AG09319 (cell line): ENCODE measurements at places on chromosomes 13 and 19.

- DNase-seq, result no peak
Measured at GRCh38 chr19:6687114-6687513, 17.2 kb upstream of the TNFSF14 start.

GRCh38 chr13:35784286-35784951 lies 307.9 kb upstream of the MAB21L1 start:
- no peak for DNase-seq

DNA sequence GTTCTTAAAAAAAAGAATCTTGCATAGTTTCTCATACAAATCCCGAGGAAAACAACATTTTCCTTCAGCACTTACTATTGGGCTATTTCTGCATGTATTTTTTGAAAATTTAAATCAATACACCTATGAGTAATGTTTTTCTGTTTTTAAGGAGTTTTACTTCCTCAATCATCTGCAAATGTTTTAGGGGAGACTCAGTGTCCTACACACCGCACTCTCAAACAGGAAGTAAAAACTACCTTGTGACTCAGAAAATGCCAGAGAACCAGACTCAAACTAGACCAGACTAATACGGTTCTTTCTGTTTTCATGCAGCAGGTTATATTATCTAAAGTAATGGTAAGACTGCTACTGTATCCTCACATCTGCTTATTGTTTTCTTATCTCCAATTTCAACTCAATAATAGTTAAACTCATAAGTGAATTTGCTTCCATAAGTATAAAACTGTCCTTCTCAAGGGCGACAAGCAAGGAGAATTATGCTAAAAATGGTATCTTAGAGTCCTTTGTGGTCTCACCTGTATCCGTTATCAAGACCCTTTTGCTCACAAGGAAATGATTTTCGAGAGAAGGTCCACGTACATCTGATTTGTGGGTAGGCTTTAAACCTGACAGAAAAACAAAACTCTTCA lies 52.5 kb downstream of the FLT3 start:
- DNase-seq, result no peak

GRCh38 chr19:29540114-29540513 lies 14.3 kb downstream of the VSTM2B start:
- no peak for DNase-seq

DNA sequence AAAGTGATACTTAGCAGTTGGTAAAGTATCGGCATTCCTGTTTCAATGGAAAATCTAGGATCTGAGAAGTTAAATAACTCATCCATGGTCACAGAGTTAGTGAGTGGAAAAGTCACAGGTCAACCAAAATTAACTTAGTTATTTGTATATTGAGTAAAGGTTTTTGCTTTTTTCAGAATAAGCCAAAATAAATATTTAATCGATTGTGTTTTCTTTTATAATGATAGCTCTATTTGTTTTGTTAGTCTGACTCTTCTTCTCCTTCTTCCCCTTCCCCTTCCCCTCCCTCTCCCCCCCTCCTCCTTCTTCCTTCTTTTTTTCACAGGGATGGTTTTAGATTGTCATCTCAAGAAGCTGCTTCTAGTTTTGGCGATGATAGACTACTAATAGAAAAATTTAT lies 173.5 kb downstream of the PCCA start:
- no peak for DNase-seq
